ENCODE measurements at places on chromosomes 2 and 18.
A peak's percentile ranks its signal among the peaks of the same experiment; 100 is the strongest.

DNA sequence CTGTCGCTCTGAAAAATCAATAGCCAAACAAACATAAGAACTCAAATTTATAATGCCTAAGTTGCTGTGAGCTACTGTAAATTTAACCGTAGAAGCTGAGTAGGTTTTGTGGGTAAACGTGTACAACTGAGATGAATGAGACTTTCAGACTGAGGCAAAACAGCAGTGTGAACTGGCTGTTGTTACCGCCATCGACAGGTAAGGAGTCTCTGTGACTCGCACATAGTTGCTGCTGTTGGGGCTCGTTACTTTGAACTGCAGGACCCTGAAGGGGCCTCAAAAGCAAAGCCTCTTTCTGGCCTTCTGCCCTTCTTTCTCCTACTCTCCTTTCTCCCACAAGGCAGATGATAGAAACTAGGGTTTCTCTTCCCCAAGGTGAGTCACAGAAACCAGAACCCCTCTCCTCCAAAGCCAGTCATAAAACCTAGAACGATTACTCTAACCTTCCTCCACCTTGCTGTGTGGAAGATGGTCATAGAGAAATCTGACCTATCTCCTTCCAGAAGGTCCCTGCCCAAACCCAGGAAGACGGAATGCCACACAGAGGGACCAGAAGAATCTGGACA lies 101.2 kb downstream of the DLGAP1 start:
- no peak for DNase-seq

GRCh38 chr2:118847762-118848172 lies 319 bp upstream of the EN1 start:
- peak; percentile 38 for DNase-seq

- no peak for DNase-seq
These were observed 11.5 kb upstream of the CELF4 start for GRCh38 chr18:37577051-37577611.

GRCh38 chr18:36578871-36579710 lies 249.7 kb downstream of the TPGS2 start:
- DNase-seq, result no peak

GRCh38 chr2:64225491-64225890 lies 81.3 kb upstream of the PELI1 start:
- peak; percentile 39 for DNase-seq

DNA sequence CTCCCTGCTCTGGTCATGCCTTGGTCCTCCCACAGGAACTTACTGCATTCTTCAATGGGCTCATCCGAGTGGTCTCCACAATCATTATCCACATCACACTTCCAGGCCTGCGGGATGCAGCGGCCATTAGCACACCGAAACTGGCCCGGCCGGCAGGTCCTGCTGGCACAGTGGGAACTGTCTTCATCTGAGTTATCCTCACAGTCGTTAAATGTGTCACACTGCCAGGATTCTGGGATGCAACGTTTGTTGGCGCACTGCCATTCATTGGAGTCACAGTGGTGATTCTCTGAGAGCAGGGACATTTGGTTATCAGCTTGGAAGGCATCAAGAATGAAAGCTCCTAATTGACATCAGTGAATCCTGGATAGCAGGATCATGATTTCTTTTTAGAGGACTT lies 104.5 kb downstream of the DHRS9 start:
- no peak for DNase-seq

- DNase-seq, result peak; percentile 32
These were observed 722 bp downstream of the MAP4K4 start for GRCh38 chr2:101698014-101698843.

GRCh38 chr2:150495993-150496627 lies 8.6 kb upstream of the RND3 start:
- DNase-seq, result no peak

- DNase-seq, result no peak
These were observed 3.0 kb upstream of the IL1RN start for GRCh38 chr2:113124181-113124961.

GRCh38 chr18:74715306-74715705 lies 117.6 kb downstream of the ZNF407 start:
- DNase-seq, result no peak

DNA sequence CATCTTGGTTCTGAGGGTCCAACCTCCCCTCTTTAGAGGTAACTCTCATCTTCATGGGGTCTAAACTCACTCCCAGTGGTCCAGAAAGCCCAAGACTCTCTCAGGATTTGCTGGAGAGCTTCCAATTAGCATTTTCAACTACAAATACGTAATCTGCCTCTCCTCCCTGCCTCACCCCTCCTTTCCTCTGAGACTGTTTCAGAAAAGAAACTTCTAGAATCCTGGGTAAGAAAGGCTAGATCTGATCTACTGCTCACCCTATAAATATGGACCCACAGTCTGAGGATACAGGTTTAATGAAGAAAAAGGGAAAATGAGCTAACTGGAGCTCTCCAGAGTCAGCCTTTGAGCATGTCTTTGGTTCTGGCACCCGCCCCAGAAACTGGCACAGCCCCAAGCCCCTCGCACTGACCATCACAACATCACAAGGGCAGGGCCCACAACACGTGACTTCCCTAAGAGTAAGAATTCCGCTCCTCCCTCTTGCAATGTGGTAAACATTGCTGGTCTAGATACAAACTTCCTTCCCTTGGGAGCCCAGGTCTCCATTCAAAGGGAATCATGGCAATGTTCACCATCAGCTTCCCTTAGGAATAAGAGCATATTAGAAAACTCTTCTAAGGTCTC lies 21.7 kb upstream of the IHH start:
- DNase-seq, result no peak

GRCh38 chr2:122236152-122236874 lies 480.9 kb downstream of the TSN start:
- no peak for DNase-seq

GRCh38 chr18:28095631-28096030 lies 81.3 kb downstream of the CDH2 start:
- DNase-seq, result no peak

DNA sequence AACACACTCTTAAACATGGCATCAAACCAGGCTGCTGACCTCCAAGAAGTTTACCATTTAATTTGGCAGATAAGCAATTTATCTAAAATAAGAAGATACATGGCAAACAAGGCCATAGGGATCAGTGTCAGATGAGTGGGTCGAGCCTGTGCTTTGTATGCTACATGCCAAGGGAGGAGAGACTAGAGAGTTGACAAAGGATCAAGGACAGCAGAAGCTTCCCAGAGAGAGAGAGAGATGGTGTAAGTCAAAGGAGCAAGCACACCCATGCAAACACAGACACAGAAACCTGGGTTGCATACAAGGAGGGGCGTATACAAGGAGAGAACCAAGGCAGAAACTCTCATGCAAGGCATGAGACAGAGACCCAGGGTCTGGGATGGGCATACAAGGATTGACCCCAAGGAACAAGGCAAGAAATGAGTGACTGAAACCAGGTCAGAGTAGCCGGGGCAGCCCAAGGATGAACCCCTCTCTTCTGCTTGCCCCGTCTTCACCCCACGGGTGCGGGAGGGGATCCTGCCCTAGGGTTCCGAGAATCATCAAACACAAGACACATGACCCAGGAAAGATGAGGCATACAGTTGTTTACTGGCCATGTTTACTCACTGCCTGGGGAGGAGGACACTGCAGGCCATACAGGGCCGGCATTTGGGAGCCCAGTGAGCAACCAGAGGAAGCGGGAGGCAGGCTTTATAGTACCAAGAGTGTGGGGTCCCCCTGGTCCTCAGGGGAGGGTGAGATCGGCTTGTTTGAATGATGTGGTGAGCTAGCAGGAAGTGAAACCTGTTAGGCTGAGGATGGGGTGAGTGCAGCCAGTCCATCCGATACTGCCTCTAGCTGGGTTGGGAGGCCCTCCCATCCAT lies 529.2 kb upstream of the ID2 start:
- no peak for DNase-seq

DNA sequence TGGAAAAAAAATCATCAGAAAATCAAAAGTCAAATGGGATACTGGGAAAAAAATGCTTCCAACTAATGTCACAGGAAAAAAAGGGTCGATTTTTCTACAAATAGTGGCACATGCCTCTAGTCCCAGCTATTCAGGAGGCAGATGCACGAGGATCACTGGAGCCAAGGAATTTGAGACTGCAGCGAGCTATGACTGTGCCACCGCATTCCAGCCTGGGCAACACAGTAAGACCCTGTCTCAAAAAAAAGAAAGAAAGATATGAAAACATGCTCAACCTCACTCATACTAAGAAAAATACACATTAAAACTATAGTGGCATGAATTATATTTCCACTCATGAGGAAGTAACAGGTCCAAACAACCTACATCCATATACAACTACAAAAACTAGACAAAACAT lies 17.9 kb downstream of the MEMO1 start:
- no peak for DNase-seq

- DNase-seq, result peak; percentile 61
These were observed 34.0 kb downstream of the UXS1 start for GRCh38 chr2:106159866-106160785.

DNA sequence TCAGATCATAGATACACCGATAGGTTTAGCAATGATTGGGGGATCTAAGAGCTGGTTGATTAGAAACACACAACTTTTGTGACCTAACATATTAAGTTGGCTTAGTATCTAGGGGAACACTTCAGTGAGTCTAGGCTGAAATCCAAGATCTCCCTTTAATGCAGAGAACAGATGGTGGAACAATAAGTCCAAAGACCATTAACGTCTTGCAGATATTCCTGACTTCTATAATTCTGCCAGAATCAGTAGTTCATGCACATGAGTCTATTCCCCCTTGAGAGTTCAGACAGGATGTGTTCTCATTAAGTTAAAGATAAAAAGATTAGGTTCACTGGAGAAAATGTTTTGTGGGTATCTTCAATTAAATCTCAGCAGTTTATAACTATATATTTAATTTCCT lies 506.5 kb downstream of the TSN start:
- DNase-seq, result no peak

DNA sequence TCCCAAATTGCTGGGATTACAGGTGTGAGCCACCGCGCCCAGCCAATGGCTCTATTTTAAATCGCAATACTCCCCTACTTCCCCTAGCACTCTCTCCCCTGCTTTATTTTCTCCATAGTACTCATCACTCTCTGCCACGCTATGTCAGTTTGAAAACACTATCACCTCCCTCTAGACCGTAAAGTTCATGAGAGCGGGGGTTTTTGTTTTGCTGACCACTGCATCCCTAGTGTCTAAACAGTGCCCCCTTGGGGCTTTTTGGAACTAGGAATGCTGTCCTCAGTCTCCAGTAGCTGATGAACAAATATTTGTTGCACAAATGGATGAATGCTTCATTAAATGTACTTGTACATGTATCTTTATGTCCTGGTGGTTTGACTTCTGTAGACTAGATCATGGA lies 44.1 kb downstream of the ATOH8 start:
- DNase-seq, result no peak

DNA sequence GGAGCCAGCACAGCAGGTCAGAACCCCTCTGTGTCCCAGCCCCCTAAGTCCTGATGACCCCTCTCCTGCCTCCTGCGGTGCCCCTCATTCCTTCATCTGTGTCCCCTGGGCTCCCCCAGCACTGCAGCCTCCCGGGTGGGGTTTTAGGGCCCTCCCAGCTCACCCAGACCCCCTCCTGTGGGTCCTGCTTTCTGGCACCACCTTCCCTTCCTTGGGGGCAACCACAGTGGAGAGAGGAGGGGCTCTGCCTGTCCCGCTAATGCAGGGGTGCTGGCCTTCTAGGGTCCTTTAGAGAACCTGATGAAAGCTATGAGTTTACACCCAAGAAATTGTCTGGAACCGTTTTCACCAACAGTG lies 42.7 kb upstream of the ALPP start:
- no peak for DNase-seq

DNA sequence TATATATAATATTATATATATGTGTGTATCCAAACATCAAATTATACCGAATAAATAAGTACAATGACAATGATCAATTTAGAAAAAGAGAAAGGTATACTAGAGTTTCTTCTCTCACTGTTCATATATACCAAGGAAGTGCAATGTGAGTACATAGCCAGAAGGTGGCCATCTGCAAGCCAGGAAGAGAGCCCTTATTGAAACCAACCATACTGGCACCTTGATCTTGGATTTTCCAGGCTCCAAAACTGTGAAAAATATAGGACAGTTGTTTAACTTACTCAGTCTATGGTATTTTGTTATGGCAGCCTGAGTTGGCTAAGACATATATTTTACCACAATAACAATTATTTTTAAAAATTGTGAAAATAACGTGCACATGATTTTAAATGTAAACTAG lies 1490.2 kb upstream of the SLC39A10 start:
- no peak for DNase-seq

DNA sequence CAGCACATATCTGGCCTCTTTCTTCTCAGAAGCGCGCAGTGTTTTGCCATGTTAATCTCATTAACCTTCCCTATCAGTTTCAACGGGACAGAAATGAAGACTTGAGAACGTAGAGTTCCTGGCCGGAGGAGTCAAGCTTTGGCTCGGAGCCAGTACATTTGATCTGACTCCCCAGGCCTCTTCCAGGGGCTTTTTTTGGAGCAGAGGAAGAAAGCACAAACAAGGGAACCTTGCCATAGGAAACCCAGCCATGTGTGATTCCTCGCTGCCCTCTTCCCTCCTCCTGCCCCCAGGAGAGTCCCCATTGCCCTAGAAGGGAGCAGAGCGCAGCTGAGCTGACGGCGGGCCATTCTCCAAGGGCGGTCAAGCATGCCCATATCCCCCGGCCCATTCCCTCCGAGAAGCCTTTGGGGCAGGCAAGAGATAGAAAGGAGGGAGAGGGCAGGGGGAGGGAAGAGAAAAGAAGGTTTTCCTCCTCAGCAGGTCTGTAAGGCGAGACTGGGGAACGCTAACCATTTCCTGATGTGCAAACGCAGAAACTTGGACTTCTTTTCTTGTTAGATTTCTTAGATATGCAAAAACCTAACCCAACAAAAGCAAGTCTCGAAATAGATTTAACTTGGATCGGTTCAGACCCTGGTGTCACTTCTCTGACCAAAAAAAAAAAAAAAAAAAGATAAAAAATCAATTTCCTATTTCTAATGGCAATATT lies 63.7 kb upstream of the POU3F3 start:
- DNase-seq, result no peak

- DNase-seq, result no peak
These were observed 198.1 kb downstream of the VAPA start for GRCh38 chr18:10111944-10112343.

DNA sequence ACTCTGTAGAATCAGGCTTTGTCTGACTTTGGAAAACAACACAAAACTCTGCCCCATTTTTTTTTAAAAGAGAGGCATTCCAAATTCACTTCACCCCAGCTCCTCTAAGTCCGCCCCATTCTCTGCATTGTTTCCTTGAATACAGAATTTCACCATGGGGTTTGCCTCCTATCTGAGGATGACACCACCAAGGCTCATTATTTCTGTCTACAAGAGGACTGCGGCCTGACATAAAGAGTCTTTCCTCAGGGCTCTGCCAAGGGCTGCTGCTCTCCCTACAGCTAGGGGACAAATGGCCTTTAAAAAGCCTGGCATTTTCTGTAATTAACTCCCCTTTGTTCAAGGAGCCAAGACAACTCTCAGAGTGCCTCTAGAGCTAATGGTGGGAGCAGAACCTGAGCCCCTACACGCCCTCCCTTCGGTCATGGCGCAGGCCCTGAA lies 4.6 kb downstream of the CHST10 start:
- DNase-seq, result no peak

- no peak for DNase-seq
These were observed 22.0 kb downstream of the SAG start for GRCh38 chr2:233329489-233330135.

Measured in activated naive CD4-positive, alpha-beta T cell treated with anti-CD3 and anti-CD28 coated beads, Interleukin-2, amount 50 U/mL, for 16 hours (primary cell).